Occipital lobe (tissue), 3 donors: ENCODE measurements at places on chromosomes 7 and 10. TPM values are rescaled to one million over a fixed set of nuclear protein-coding genes. Genes with fewer than 3 reads are reported as not detected.

DNA sequence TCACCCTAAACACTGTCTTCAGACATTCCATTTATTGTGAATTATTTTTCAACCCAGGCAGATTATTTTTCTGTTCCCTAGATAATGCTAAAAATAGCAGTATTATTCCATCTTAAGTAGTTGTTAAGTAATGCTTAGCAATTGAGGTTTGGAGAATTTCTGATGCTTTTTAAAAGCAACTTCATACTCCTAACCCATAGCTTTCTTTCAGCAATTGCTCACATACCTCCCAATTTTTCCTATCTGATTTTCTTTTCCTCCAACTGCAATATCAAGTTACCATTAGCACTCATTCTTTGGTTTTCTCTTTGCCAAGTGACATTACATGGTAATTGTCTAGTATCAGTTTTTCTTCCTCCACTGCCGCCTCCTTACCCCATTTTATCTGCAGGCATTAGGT lies 104.7 kb downstream of the GPR85 start:
- DNase-seq: no peak

DNA sequence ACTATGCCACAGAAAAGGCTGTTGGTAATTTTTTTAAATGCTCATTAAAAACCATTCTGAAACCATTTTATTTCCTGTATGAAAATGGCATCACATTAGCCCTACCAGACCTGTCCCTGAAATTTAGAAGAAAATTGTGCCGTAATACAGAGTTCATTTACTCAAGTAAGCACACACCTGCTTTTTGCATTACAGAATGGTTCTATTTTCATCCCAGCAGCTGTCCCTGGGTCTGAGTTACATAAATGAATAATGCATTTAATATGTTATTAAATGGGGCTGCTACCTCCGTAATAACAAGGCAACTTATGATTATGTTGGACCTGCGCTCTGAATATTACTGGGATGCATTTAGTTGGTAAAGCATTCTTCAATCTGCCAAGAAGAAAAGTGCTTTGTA lies 508.9 kb downstream of the SORCS1 start:
- DNase-seq: no peak

GRCh38 chr10:64037071-64037661 lies 516.0 kb downstream of the REEP3 start:
- DNase-seq: peak; percentile 30

- DNase-seq: no peak
Measured at GRCh38 chr10:105770524-105771212, 1129.6 kb downstream of the SORCS3 start.

- no peak for DNase-seq
Measured at GRCh38 chr7:117212969-117213877, 109.6 kb downstream of the WNT2 start.

GRCh38 chr7:115435178-115435577 lies 513.3 kb downstream of the MDFIC start:
- DNase-seq: no peak

- DNase-seq: no peak
Measured at GRCh38 chr10:110600487-110601101, 33.1 kb downstream of the SMC3 start.

- no peak for DNase-seq
Measured at GRCh38 chr10:73893426-73893825, 17.5 kb upstream of the PLAU start.

DNA sequence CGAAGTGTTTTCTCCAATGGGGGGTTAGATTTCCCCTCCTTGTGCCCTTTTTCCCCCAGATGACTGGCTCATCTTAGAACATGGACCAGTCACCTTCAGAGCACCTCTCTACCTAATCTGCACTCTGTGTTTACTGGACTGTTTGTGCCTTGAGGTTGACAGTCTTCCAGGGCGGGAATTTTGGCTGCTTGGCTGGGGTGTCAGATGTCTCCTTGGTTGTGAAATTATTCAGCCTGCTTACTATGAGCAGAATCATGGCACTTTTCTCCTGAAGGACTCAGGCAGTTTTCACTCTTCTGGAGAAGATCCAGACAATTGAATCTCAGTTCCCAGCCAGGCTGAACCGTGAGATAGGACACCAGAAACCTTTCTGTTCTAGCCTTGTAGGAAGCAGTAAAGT lies 60.3 kb upstream of the NFKB2 start:
- DNase-seq: no peak

- no peak for DNase-seq
Measured at GRCh38 chr10:103885617-103886016, 30.2 kb upstream of the SH3PXD2A start.

GRCh38 chr10:72881291-72881690 lies 12.2 kb upstream of the OIT3 start:
- DNase-seq: no peak

- DNase-seq: no peak
Measured at GRCh38 chr10:3748484-3748883, 36.5 kb downstream of the KLF6 start.

DNA sequence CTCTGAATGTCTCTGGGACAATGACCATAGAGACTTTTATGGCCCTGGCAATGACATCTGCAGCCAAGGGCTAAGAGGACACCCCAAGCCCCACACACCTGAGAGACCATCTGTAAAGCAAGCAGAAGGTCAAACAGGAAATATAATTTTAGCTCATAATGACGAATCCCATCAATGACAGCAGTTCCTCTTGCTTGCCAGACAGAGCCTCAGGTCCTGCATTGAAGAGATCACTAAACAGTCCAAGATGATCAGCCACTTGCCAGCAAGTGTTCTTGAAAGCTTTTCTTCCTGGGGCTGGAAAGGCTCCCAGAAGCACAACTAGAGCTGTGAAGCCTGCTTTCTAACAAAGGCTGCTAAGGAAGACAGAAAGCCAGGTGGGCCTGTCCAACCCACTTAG lies 993.7 kb upstream of the AUTS2 start:
- DNase-seq: no peak

DNA sequence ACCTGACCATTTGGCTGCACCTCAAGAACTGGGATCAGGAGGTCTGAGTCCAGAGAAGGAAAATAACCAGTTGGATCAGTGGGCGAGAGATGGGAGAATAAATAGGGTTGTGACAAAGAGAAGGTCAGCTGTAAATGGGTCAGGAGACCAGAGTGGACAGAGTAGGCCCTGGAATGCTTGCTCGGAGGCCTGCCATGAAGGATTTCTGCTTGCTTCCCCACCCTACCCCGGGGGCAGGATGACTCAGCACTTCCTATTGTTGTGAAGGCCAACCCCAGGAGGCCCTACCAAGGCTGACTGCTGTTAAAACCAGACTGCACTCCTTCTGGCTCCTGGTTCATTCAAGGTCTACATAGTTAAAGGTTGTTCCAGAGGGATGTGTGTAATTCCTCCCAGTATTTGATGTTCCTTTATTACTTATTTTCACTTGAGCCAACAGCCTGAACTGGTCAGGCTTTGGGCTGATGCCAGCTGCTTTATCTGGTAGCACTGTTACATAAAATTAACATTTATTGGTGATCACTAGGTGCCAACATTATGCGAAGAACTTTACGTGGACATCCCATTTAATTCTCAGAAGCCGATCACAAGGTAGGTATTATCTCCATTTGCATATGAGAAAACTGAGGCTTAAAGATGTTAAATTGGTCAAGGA lies 27.3 kb upstream of the IFRD1 start:
- no peak for DNase-seq

GRCh38 chr7:42292991-42293521 lies 56.0 kb upstream of the GLI3 start:
- no peak for DNase-seq

- no peak for DNase-seq
Measured at GRCh38 chr7:75854233-75854632, 24.6 kb upstream of the RHBDD2 start.

DNA sequence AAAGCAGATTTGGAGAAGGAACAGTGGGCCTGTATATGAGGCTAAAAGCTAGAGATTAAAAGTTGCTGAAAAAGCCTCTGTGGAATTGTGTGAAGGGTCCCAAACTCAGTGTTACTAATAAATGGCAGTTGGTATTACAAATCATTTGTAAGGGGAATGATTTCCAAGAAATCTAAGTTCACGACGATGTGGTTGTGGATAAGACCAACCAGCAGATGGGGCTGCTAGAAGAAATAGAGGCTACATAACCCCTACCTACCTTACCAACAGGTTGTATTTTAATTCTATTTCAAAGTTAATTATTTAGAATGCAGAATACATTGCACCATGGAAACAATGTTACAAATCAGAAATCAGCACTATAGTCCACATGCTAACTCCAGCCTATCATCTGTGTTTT lies 377.1 kb downstream of the HPSE2 start:
- DNase-seq: no peak

- no peak for DNase-seq
Measured at GRCh38 chr7:20980668-20981264, 194.1 kb upstream of the SP8 start.

DNA sequence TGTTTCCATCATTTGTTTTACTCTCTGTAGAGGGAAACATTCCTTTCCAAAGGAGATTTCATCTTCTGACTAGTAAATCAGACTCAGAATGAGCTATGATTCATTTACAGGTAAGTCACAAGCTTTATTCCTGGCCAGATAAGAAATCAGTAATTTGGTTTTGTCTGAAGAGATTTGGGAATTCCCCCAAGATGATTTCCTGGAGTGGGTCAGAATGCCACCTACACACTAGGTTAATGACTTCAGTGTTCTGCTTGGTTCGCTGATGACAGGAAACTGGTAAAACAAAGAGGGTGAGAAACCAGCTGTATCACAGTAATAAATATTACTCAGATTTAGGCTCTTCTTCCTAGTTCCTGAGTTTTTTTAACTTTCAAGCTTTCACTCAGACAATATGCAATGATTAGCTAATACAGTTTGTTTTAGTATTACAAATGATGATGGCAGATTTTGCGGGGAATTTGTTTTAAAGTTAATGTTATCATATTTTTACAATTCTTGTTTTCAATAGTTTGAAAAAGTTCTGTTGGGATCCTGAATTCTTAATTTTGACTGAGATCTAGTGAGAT lies 8.3 kb upstream of the ASZ1 start:
- no peak for DNase-seq

DNA sequence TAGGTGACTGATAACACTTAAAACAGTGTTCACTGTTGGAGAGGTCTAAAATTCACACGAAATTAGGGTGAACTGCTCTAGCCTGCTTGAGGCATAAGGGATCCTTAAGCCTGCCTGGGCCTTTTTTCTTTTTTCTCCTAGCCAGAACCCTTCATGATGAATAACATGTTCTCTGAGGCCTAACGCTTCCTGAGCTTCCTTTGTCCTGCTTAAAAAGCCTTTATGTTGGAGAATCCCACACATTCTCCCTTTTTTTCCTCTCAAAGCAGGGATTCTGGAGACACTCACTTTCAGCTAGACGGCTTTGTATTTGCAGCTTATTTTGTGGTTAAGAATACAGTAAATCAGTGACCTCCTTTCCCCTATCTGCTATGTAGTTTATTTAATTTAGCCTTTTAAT lies 354.7 kb upstream of the PHF14 start:
- DNase-seq: no peak

GRCh38 chr10:23870651-23871610 lies 338.0 kb upstream of the KIAA1217 start:
- no peak for DNase-seq

- DNase-seq: no peak
Measured at GRCh38 chr10:99418910-99419624, 11.4 kb downstream of the GOT1 start.

GRCh38 chr10:46104071-46104585 lies 58.1 kb upstream of the MSMB start:
- no peak for DNase-seq

DNA sequence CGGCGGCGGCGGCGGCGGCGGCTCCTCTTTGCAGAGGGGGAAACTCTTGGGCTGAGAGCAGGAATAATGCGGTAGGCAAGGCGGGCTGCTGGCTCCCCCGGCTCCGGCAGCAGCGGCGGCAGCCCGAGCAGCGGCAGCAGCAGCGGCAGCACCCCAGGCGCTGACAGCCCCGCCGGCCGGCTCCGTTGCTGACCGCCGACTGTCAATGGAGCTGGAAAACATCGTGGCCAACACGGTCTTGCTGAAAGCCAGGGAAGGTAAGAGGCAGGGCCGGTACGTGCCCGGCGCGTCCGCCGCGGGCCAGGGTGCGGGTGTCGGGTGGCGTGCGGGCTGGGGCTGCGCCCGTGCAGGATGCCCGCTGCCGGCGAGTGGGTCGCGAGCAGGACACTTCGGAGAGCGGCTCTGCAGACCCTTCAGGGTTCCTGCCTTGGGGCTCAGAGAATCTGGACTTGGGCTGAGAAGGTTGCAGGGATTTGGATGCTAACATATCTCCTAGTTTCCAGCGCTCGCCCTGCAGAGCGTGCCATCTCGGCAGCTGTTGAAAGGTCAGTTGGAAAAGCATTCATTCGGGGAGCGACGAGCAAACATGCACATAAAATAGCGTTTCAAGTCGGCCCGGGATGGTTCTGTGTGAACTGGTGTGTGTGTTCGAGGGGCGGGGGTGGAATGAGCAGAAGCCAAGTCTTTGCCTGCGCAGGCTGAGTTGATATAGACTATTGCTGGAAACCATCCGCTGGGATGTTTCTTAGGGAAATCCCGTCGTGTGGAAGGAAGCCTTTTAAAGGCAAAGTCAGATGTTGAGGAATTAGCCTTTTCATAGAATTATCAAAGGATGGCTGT lies 562 bp downstream of the GRK5 start:
- peak; percentile 41 for DNase-seq

- no peak for DNase-seq
Measured at GRCh38 chr10:45466784-45467183, 92.8 kb downstream of the ALOX5 start.

GRCh38 chr10:75097666-75098285 lies 13.7 kb upstream of the SAMD8 start:
- no peak for DNase-seq

The NPY gene
- 40.9 TPM for total RNA-seq

The PIK3AP1 gene
- 5.6 TPM for total RNA-seq

The OR2A42 gene
- total RNA-seq: not detected

The FAM13C gene
- 24.3 TPM for total RNA-seq

The MGMT gene
- total RNA-seq: 6.6 TPM

The SEMA3C gene
- 289 TPM for total RNA-seq

The BMPER gene
- 4.5 TPM for total RNA-seq

The SHH gene
- total RNA-seq: 0.62 TPM

The PPP1R3A gene
- not detected for total RNA-seq

The ZNF727 gene
- total RNA-seq: 0.47 TPM

The SEMA3E gene
- total RNA-seq: 22.9 TPM

The TMEM254 gene
- total RNA-seq: 8.6 TPM

The CPN1 gene
- total RNA-seq: not detected

The PRKG1 gene
- total RNA-seq: 24.2 TPM
